Stimulated activated CD4-positive, alpha-beta T cell treated with anti-CD3 and anti-CD28 coated beads, Interleukin-1b, Interleukin-23, amount 100 ng/mL, for 1 hour (primary cell): ENCODE measurements at places on chromosomes 1 and 21.

DNA sequence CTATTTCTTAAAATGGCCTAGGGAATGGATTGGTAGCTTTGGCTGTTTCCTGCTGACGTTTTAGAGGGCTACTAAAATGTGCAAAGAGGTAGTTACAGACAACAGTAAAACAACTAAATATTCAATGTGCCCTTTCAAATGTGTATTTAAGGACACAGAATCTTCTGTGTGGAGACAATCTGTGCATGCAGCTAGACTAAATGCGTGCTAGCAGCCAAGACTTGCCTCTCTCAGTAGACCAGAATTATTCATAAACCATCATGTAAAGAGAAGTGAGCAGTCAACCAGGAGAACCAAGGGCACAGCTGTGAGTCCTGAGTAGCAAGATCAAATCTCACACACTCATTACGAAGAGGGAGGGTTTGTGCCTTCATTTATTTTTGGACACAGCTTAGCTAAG is 160.2 kb upstream of the GREM2 start:
- no peak for DNase-seq

- no peak for DNase-seq
Measured at GRCh38 chr1:40796939-40797667, 13.5 kb downstream of the KCNQ4 start.

DNA sequence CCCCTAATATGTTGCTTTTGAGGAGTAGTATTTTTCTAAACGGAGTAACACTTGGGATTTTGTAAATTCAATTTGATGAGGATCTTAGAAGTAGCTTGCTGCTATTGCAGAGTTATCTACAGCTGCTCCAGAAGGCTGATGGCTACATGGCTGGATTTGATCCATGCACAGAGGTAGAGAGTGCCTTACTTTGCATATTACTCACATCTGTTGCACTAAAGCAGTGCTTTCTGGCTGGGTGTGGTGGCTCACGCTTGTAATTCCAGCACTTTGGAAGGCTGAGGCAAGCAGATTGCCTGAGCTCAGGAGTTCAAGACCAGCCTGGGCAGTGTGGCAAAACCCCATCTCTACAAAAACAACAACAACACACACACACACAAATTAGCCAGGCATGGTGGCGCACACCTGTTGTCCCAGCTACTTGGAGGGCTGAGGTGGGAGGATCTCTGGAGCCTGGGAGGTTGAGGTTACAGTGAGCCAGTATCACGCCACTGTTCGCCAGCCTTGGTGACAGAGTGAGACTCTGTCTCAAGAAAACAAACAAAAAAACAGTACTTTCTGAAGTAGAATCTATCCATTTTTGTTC is 24.6 kb downstream of the RALGPS2 start:
- no peak for DNase-seq

- DNase-seq = no peak
Measured at GRCh38 chr1:193525411-193525810, 339.0 kb upstream of the B3GALT2 start.

GRCh38 chr1:7302873-7303272 is 468.2 kb upstream of the VAMP3 start:
- DNase-seq = no peak

DNA sequence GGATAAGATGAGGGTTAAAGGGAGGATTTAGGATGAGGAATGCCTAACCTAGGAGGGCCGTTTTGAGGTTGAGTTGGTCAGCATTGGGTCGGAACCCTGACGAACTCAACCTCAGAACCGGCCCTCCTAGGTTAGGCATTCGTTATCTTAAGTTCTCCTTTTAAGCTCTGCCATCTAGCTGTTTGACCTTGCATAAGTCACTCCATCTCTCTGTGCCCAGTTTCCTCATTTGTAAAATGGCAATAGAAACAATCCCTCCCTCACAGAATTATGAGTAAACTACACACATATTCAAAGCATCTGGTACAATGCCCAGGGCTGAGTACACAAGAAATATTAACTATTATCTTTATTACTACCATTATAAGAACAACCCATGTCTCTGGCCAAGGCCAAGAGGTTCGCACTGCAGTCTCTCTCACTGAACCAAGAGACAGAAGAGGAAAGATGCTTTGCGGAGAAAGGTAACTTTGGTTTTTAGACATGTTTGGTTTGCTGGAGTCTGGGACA is 4.8 kb downstream of the ABCB10 start:
- DNase-seq = no peak
